Stimulated activated CD4-positive, alpha-beta T cell treated with anti-CD3 and anti-CD28 coated beads, Interleukin-15, amount 100 ng/mL, for 24 hours (primary cell): ENCODE measurements at places on chromosomes 7 and 10.

GRCh38 chr7:141003172-141004065, 11.3 kb downstream of the MRPS33 start:
- DNase-seq = no peak

DNA sequence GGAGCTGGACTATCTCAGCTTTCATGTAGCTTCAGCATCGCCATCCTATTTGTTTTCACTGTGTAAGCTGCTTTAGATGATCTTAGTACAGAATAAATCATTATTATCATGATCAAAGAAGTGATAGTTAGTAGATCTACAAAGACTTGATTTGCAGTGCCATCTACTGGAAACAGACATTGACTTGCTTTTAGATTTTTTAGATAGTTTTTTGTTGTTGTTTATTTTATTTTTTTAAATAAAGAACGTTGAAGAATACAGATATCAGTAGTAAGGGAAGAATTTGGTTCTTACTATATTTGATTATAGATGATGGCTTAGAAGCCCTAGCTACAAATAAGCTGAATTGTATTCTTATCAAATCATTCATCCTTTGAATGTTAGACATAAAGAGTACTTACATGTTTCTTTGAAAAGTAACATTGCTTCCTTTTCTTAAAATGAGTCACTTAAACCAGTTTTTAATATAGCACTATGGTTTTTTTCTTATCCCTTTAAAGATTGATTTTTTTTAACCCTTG, 6.3 kb upstream of the SFMBT2 start:
- DNase-seq = no peak

- DNase-seq = peak; percentile 97
These were observed at the start of gene NDUFA5 for GRCh38 chr7:123557398-123558288. Gene NDUFA5, minus strand, starts transcription at chr7:123557818. Its CDS starts 23 bp downstream, at chr7:123557795.

- no peak for DNase-seq
These were observed 1063.0 kb upstream of the AUTS2 start for GRCh38 chr7:68535266-68535665.

GRCh38 chr7:119472408-119473038, 800.5 kb upstream of the KCND2 start:
- no peak for DNase-seq

- no peak for DNase-seq
These were observed 74.8 kb upstream of the RPA3 start for GRCh38 chr7:7793249-7793648.

DNA sequence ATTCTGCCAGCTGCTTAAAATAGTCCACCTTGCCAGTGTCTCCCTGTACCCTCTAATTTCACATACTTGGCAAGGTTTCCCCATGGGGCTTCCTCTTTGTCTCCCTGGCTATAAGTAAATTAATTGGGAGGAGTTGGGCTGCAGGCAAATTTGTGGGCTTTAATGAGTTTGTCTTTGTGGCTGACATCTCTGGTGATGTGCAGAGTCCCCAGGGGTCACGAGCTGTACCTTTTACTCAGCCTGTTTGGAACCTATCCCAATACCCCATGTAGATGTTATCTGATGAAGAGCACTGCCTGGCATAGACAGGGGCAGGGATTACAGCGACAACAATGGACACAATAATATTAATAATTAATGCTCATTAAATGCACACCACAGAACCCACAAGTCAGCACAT, 132.5 kb downstream of the SLIT1 start:
- no peak for DNase-seq

GRCh38 chr7:112638675-112639400, 151.4 kb downstream of the TMEM168 start:
- no peak for DNase-seq

GRCh38 chr7:6359734-6360133, 87.3 kb upstream of the CYTH3 start:
- DNase-seq = no peak

- no peak for DNase-seq
These were observed 2.6 kb downstream of the VWC2 start for GRCh38 chr7:49775949-49776443.

GRCh38 chr7:74029991-74030415, 2.0 kb downstream of the ELN start:
- no peak for DNase-seq

DNA sequence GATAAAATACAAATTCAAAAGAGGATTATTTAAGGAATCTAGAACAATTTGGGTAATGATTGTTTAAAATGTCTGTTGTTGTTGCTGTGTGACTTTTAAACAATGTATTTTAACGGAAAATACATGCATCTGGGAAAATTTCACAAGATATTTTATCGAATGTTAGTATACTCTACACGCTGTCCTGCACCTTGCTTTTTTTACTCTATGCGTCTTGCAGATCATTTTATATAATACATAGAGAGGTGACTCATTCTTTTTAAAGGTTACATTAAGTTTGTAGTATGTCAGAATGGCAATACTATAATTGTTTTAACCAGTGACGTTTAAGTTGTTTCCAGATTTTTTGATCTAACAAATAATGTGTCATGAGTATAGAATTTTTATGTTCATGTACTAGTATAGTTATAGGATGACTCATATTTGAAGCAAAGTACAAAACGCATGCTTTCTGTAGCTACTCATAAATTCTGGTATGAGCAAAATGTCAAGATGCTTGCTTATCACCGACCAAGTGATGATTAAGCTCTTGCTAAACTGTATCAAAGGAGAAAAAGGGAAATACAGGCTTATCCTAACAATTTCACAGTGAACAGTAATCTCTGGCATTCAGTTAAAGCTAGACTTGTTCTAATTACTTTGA, 4.9 kb downstream of the DKK1 start:
- no peak for DNase-seq

DNA sequence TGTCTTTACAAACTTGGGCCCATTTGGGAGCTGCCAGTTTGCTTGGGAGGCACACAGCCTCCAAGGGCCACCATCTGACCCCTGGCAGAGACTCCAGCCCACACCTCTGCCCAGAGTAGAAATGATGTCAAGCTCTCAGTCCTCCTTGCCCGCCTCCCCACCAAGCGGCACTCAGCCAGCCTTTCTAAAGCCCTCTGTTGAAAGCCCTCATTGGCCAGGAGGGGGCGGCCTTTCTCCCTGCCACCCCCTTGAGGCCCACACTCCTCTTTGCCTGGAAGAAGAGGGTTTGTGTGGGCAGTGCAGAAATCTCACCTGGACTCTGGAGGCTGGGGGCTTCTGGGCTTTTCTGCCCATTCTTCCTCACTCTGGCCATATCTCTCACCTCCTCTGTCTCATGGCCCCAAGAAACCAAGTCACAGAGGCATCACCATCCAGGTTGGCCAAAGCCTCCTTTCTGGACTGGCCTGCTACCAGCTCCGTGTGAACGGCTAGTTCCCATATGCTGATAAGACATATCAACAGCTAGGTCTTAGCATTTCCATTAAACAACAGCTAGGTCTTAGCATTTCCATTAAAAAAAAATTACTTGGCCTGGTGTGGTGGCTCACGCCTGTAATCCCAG, 36.1 kb downstream of the UBTD1 start:
- peak; percentile 63 for DNase-seq

DNA sequence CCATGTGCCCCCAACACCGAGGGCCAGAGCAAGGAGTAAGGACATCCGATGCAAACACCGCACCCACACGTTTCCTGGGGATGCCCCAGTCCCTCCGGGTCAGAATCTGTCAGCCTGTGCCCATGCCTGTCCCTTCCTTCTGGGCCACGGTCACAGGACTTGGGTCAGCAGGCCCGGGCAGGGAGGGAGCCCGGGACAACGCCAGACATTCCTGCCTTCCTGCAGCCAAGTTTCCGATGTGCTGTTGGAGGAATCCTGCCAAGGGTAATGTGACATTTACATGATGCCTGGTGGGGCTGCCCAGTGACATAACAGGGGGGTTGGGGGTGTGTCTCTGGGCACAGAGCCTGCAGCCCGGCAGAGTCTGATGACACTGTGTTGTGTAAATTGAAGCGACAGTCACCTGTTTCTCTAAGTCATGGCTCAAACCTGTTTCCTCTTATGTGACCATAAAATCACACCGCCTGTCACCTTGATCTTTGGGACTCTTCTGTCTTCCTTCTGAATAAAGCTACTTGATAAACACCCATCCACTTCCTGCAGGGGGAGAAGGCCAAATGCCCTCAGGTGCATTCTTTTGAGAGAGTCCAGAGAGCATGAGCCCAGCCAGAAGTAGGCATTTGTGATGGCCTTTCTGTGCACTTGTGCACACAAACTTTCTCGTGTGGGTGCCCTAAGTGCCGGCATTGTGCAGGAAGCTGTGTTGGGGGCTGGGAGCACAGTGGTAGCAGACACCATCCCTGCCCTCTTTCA, 175.3 kb upstream of the RHEB start:
- DNase-seq = no peak

DNA sequence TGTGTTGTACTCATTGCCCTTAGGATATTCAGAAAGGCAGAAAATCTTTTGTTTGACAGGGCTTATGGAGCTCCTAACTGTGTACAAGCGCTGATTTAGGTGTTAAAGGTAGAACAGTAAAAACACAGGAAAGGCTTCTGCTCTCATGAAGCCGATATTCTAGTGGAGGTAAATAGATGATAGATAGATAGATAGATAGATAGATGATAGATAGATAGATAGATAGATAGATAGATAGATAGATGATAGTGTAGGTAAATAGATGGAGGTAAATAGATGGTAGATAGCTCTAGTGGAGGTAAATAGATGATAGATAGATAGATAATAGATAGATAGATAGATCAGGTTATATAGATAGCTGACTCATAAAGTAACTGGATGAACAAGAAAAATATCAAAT, 39.4 kb upstream of the NPY start:
- no peak for DNase-seq

DNA sequence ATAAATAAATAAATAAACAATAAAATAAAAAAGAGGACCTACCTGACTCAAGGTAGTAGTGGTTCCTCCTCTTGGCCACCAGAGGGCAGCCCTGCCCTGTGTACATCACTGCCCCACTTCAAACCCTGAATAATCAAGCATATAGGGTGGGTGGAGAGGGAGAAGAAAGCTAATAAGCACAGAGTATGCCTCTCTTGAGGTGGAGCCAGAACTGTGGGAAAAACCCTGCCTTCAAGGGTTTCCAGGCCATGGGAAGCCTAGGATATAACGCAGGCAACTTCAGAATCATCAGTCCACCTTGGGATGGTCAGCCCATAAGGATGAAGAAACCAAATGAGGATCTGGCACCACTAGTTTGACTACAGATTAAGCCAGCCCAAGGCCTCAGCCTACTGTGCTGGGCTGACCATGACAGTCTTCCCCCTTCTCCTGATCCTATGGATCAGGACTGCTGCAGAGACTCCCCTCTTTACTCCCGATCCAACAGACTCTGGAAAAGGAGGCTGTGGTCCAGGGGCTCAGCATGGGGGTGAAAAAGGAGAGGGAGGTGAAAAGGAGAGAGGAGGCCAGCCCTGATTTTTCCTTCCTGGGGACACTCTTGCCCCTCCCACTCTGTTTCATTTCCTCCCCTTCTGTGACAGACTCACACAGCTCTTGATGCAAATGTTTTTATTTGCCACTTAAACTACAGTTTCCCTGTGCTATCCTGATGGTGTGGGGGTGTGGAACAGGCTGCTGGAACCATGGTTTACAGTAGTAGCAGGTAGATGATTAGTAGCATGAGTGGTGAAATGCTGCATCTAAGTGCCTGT, 10.1 kb downstream of the AVPI1 start:
- DNase-seq = peak; percentile 44

DNA sequence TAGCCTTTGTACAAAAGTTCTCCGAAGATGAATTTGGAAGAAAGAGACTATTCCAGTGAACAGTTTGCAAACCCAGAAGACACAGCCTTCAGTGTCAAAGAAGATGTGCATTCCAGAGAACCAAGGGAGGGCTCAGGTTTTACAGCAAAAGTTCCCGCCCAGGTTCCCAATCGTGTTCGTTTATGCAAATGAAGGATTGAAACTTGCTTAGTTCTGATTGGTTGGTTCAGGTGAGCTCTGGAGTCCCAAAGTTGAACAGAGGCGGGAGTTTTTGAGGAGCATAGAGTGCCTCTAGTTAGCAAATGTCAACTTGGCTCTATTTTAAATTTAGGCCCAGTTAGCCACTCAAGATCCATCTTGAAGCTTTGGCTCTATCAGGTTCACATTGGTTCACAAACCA, 51.3 kb downstream of the TMEM270 start:
- no peak for DNase-seq

DNA sequence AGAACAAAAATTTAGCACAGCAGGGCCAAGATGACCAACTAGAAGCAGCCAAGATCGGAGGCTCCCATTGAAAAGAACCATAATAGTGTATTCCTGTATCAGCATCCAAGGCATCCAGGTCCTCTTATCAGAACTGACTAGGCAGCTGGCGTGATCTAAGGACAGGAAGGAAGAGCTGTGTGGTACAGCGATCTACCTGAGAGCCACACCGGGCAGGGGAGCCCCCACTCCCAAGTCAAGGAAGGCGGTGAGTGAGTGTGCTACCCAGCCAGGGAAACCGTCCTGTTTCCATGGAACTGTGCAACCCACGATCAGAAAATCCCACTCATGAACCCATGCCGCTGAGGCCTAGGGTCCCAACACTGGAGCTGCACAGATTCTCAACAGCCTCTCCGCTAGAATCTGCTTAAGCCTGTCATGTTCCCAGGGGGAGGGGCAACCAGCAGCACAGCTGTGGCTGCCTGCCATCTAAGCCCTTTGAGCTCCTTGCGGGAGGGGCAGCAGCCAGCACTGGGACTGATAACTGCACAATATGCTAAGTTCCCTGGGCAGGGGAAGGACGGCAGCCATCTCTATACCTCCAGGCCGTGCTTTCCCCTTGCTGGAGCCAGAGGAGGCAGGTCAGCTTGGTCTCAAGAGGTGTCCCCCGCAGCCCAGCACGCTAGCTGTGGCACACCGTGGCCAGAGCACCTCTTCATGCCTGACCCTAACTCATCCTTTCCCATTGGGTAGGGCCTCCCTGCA, 213.0 kb upstream of the SMIM30 start:
- DNase-seq = no peak

DNA sequence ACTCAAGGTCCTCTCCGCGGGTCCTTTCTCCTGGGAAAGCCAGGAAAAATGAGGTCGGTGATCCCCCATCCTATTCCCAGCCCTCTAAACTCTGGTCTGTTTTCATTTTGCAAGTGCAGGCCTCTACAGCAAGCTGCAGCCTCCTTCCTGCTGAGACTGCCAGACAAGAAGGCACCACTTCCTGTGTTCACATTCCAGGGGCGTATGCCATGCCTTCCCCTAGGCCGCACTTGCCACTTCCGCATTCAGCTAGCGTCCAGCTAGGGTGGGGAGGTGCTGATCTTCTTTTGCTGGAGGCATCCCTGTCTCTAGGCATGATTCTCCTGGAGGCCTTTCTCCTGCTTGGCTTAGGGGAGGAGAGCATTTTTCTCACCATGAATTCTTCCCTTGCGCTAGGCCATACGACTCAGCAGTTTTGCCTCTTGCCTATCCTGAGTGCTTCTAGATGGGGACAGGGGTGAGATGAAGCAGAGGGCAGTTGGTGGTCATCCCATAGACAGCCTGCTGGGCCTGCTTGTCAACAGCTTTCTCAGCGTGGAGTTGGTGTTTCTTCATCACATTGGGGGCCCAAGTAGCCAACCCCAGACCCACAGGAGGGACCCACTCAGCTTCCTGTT, 328.9 kb downstream of the RPS24 start:
- DNase-seq = peak; percentile 20
